Activated T-helper 1 cell treated with anti-CD3 and anti-CD28 coated beads, Interleukin-2, amount 50 U/mL, for 16 hours (primary cell): ENCODE measurements at places on chromosomes 16 and 17.

DNA sequence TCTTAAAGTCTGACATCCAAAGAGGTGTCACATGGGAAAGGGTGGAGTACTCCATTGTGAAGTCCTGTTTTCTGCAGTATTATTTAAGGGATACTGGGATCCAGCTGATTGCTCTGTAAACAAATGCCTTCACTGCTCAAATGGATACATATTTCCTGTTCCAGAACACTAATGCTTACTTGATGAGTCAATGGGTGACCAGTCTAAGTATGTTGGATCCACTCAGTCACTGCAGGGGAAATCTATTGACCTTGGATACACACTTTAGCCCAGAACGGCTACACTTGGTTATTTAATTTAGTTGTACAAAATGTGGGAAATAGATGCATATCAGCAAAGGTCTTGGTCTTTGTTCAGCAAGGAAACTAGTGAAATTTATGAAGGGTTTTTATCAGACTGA is 261.4 kb downstream of the MAP2K4 start:
- no peak for DNase-seq

DNA sequence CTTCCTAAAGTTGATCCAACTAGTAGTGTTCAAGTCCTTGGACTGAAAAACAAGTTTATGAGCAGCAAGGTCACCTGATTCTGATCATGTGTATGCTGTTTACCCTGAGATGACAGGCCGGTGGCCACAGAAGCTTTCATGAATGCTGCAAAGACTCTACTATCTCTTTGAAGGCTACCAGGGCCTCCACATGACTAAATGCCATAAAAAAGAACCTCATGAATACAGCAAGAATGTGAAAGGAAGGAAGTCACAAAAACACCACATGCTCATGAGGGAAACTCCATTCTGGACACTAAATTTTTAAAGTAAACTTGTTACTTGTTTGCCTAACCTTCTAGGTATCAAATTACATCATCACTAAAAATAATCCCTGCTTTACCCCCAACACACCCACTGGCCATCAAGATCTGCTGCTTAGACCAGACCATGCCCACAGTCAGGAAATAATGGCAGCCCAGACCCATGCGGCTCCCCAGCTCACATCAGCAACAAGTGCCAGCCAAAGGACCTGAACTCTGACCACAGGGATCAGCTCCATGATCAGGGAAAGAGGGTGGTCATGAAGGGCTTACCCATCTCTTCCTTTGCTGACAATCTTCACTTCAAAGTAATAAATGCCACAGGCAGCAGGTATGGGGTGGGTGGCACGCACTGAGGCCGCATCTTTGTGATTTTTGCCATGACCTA is 1.4 kb downstream of the RANBP10 start:
- no peak for DNase-seq

- DNase-seq: peak; percentile 15
Observed at GRCh38 chr16:9091867-9092281, 430 bp downstream of the HAPSTR1 start.

DNA sequence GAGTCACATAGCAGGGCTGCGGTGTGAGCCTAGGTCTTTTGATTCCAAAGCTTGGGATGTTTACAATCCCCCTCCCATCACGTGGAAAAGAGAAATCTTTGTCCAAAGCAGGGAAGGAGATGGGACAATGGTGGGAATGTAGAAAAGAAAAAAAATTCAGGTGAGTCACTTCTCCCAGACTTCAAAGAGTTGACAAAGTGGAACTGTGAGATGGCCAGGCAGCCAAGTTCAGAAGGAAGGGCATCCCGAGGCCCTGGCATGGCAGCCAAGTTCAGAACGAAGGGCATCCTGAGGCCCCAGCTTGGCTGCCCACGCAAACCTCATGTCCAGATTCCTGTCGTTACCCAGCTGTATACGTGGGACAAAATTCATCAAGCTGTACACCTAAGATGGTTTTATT is 47.5 kb downstream of the FOXL1 start:
- DNase-seq: no peak

- no peak for DNase-seq
Observed at GRCh38 chr17:72409405-72410002, 288.7 kb downstream of the SOX9 start.

DNA sequence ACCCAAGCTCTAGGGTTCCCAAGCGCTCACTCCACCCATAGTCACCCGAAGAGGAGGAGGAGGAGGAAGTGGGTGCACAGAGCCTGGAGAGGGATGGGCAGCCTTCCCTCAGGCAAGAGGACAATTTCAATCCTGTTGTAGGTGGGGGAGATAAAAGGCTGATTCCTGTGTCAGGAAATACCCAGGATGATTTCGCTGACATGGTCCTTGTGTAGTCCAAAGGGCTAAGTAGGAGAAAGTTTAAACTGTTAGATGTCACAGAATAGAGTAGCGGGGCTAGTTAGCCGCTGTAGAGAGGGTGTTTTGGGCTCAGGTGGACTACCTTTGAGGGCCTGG is 1.3 kb upstream of the EXOC7 start:
- no peak for DNase-seq

- no peak for DNase-seq
Observed at GRCh38 chr17:59783221-59784047, 76.0 kb downstream of the VMP1 start.

- no peak for DNase-seq
Observed at GRCh38 chr16:81841722-81842121, 62.6 kb downstream of the PLCG2 start.

DNA sequence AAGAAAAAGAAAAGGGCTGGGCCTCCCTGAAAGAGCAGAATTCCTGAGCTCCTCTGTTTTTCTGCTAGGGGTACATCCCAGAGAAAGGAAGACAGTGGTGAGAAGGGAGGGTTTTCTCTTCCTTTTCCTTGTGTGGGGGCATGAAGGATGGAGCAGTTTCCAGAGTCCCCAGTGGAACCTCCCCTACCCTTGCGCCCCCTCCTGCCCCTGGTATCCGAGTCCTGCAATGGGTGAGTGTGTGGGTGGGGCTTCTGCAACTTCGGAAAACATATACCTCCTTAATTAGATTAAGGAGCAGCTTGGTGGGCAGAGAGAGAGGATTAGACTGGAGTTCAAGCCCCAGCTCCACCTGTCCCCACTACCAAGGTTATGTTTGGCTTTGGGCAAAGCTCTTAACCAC is 5.4 kb upstream of the GIP start:
- no peak for DNase-seq

DNA sequence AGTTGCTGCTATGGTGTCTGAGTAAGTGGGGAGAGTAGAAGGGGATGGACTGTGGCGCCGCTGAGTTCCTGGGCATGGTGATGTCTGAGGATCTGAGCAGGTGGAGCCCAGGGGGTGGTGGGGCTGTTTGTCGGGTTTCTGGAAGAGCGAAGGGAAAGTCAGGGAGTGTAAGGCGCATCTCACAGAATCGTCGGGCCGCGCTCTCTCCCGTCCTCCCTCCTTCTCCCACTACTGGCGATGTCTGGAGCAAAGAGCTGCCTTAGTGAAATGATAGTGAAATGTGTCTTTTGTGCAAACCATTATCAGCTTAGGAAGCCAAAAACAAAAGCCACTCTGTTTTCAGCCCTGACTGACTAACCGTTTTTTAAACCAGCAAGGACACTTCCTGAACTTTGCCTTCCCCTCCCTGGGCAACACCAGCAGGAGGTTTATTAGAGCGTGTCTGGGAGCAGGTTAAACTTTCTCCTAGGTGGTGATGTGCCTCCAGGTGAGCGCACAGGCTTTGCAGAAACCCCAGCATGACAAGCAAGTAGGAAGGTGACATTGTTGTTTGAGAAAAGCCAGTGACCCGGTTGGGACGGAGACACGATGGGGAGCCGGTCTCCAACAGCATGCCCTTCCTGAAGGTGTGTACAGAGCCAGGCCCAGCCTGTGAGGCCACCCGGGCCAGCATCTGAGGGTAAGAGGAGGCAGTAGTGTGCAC is 49.1 kb downstream of the RAB11FIP3 start:
- DNase-seq: no peak

DNA sequence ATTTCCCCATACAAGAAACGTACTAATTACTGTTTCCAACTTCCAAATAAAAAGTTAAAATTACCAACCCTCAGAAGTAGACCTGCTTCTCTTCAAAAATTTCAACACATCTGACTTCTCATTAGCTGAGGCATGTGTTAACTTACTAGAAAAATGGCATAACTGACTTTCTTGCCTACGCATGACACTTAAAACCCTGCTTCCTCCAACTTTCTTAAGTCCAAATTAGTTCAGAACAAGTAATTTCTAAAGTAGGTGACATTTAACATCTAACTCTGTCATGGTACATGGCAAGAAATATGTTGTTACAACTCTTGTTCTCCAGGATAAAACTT is 6.7 kb downstream of the USP7 start:
- no peak for DNase-seq

- DNase-seq: no peak
Observed at GRCh38 chr16:67207249-67208091, 8.5 kb downstream of the ELMO3 start.

DNA sequence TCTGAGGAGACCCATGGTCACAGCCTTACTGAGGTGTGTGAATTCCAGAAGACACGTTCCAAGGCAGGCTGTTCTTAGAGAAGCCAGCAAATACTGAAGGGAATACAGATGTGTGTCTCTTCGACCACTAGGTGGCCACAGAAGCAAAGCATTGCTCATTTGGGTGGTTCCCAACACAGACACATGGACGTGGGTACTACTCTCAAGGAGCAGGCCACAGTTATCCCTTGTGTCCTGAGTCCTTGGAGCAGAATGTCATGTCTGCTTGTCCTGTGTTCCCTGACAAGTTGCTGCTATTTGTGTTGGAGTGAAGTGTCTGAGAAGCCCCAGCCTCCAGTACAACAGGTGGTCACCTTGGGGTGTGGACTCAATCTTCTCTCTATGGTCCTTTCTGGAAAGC is 30.3 kb downstream of the HMOX2 start:
- peak; percentile 27 for DNase-seq

- no peak for DNase-seq
Observed at GRCh38 chr17:43547189-43547550, 1.0 kb upstream of the ETV4 start.

GRCh38 chr16:48612611-48613010 is 2.6 kb upstream of the N4BP1 start:
- DNase-seq: no peak

DNA sequence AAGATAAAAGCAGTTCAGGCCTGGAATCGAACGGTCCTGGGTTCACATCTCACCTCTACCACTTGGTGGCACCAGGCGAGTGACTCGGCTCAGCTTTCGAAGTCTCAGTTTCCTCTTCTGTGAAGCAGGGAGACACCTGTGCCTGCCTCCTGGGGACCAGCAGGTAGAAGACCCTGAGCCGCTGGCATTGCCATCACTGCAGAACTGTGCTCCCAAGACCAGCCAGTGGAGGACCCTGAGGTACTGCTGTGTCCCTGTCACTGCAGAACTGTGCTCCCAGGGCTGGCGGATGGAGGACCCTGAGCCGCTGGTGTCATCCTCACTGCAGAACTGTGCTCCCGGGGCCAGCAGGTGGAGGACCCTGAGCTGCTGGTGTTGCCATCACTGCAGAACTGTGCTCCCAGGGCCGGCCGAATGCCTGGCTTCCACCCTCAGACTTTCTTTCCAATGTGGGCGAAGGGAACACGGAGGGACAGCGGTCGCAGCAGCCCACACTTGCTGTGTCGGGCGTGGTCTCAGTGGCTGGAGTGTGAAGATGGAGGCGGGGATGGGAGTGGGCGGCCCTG is 8.7 kb upstream of the SLC7A5 start:
- DNase-seq: no peak

- DNase-seq: no peak
Observed at GRCh38 chr16:15041271-15042004, 14.4 kb downstream of the NTAN1 start.

- peak; percentile 55 for DNase-seq
Observed at GRCh38 chr17:28552176-28552999, at the start of gene UNC119. Gene UNC119 (minus strand): TSS chr17:28552624. CDS start chr17:28552557, 67 bp downstream.

DNA sequence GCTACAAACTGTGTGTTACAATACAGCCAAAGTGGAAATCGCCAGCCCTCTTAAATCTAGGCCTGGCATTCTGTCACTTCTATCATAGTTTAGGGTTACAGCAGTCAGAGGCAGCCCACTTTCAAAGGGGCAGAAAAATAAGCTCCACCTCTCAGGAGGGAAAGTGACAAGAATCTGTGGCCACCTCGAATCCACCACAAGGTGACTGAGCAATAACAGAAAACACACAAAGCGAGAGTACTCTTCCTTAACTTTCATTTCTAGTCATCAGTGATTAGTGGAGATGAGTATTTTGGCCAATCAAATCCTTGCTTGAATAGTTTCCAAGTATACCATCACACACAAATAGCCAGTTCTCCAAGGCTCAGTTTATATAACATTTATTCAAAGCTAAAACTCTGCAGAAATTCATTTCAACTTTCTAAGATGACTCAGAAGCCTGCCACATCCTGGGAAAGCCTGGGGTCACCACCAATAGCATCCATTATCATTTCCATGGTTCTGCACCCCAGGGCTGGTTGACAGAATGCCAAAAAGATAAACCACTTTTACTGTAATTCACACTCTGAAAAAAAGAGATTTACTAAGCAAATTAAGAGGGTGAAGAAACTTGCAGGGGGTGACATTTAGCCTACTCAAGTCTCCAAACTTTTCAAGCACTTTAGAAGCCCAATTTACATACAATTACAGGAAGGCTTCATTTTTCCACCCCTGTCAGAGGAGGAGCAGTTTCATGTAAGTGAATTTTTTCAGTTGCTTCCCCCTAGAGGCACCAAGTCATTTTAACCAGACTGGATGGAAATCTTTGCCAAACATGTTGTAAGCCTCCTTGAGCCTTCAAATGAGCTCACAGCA is 66.8 kb downstream of the SALL1 start:
- no peak for DNase-seq

- no peak for DNase-seq
Observed at GRCh38 chr17:56718515-56718914, 115.2 kb downstream of the C17orf67 start.

GRCh38 chr17:2792366-2793169 is 3.7 kb upstream of the RAP1GAP2 start:
- peak; percentile 50 for DNase-seq

DNA sequence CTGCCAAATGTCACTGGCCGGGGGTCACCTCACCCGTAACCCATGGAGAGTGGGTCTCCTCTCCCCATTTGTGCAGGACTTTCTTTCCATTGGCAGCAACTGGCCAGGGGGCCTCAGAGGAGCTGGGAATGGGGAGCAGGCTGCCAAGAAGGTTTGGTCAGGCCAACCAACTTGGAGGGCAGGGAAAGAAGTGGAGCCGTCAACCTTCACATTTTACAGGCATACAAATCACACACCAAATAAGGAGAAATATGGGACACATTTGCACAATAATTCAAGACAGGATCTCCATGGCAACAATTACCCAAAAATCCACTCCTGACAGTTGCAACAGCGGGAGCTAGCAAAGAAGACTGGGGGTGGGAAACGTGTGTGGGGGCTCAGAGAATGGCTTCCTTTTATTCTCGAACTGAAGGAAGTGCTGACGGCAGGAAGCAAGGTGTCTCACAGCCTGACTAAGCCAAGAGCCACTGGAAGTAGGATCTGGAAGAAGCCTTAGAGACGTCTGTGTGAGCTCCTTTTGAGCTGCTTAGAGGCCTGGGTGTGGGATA is 20.9 kb downstream of the RPRML start:
- no peak for DNase-seq

- no peak for DNase-seq
Observed at GRCh38 chr16:60031740-60032139, 1297.6 kb upstream of the GOT2 start.
